ENCODE measurements at places on chromosomes 2 and 18.

DNA sequence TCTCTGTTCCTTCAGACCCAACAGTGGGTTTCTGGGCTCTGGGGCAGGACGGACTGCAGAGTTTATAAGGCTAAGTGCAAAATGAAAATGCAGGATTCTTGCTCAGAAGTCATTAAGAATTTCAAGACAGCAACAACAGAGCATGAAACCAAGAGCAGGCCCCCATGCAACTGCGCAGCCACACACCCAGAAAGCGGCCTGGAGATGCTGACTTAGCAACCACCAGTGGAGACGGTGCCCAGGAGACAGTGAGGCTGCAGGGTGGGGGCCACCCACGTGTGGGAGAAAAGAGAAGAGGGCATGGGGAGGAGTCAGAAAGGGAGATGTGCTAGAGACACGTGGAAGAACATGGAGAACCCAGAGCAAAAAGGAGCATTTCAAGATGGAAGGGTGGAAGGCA is 66.5 kb downstream of the GALNT14 start:
- no peak for DNase-seq

GRCh38 chr2:85248773-85249509 is 78.8 kb downstream of the TGOLN2 start:
- no peak for DNase-seq

DNA sequence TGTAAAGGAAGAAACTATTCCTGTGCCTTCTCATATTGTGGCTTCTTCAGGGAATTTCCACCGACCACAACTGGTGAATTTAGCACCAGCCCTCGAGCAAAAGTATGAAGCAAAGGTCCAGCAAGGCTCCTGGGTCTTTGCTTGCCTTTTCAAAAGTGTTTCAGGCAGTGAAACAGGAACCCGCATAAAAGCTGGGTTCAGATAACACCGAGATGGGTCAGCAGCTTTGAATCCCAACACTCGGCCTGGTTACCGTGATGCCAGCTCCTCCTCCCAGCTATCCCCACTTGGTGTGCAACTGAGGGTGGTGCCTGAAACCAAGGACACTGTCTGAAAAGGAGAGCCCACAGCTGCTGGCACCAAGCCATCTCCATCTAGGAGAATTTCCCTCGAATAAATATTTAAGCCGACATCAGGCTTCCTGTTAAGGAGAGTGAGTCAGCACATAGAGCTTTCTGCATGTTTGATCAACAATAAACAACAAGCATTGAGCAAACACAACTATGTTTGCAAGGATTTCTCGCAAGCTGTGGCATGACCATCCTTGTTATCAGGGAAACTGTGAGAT is 69.5 kb downstream of the ANTXR1 start:
- DNase-seq: no peak

- no peak for DNase-seq
These were observed 214.4 kb upstream of the SP5 start for GRCh38 chr2:170500770-170501169.

DNA sequence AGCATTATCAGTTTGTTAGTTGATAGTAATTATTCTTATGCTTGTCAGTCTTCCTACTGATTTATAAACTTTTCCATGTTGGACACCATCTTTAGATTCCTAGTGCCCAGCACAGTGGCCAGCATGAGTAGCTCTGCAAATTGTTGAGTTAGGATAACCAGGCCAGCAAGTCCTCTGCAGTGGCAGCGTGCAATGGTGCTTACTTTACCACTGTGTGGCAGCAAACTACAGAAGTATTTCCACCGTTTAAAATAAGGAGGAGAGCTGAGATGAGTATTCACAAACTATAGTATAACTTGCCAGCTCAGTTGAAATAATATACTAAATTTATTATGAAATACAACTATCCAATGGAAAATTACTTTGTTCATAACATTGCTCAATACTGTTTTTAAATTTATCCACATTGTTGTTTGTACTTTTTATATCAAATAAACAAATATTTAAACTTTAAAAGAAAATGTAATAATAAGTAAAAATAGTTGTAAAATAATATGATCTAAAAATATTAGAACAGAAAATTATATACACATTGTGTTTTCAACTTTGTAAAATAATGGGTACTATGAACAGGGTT is 9.3 kb upstream of the THADA start:
- DNase-seq: peak; percentile 8

DNA sequence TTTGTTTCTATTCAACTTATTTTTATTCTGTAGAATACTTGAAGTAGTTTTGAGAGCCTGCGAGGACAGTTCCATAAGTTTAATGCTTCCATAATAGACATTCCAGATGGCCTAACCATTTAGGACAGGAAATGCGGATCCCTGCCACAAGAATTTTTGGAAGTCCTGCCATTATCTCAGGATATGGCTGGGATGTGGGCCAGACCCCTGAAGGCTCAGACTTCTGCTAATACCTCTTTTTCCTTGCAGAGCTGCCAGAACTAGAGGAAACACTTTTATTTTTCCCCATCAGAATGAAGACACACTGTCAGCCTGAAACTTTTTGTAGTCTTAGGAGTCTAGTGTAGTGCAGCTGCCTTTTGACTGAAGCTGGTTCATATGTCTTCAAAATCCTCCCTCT is 806.5 kb downstream of the TDRD15 start:
- no peak for DNase-seq

Data from anterior cingulate cortex (tissue), 58 donors.